ENCODE measurements at places on chromosomes 12 and 14.

GRCh38 chr14:104344818-104345620 lies 206.6 kb downstream of the KIF26A start:
- no peak for DNase-seq

DNA sequence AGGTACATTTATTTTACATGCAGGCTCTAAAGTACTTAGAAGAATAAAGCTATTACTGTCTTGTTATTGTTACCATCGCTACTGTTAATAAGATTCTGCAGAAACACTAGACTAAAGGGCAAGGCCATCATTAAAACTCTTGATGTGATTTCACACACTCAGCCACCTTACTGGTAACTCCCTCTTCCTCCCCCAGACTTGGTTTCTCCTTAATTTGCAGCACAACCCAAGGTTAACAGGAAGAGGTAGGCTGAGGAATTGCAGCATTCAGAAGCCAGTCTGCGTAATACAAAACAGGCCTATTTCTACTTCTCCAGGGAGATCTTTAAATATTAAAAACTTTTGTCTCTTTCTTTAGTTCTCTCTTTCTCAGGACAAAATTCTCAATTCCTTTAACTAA lies 210.3 kb downstream of the BTG1 start:
- no peak for DNase-seq

DNA sequence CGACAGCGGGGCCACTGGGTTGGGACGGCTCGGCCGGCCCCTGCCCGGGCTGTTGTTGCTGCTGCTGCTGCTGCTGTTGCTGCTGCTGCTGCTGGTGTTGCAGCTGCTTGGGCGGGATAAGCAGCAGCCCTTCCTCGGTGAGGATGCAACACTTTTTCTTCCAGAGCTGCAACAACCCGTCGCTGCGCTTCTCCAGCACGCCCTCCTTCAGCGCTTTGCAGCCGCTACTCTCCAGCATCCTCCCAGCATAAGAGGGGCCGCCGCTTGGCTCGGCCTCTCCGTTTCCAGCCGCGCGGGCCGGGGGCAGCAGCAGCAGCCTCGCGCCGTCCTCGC lies 529 bp downstream of the PHLDA1 start:
- no peak for DNase-seq

GRCh38 chr14:93731753-93732152 lies 56.5 kb downstream of the PRIMA1 start:
- no peak for DNase-seq

DNA sequence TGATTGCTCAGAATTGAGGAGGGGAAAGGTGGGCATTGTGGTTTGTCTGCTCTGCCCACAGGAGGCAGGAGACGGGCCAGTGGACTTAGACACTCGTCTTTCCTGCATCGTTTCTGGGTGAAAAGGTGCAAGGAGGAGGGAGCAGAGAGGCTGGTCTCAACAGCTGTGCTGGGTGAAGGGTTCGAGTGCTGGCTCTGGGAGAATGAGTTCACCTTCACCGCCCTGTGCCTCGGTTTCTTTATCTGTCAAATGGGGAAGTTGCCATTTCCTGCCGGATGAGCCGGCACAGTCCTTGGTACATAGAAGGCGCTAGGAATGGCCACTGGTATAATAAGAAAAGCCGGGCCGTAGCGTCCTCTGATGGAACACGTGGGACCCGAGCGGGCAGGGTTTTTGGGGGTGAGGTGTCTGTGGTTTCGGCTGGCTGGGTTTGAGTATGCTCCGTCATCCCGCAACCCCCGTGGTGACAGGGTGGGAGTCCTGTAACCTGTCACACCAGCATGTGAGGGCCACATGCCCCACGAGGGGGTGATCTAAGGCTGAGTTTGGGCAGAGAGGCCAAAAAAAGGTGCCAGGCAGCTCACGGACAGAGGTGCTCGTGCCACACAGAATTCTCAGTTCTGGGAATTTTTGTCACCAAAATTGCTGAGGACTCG lies 7.3 kb downstream of the BCL7A start:
- no peak for DNase-seq

GRCh38 chr14:72609205-72609916 lies 284.5 kb downstream of the DPF3 start:
- DNase-seq, result no peak

DNA sequence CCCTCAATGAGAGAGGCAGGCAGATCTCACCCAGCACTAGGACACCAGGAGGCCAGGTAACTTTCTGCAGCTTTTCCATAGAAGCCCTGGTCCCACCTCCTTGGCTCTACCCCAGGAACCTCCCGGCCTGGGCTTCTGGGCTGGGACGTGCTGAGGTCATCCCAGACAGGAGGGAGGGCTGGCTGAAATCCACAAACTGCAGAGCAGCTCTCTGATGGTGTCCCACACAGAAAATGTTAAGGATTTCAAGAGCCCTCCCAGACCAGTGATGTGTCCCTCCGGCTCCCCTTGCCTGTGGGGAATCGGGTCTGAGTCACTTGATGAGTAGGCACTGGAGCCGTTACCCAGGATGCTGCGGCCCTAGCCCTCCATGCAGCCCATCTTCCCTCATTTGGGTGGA lies 124.1 kb downstream of the ESRRB start:
- DNase-seq, result no peak

DNA sequence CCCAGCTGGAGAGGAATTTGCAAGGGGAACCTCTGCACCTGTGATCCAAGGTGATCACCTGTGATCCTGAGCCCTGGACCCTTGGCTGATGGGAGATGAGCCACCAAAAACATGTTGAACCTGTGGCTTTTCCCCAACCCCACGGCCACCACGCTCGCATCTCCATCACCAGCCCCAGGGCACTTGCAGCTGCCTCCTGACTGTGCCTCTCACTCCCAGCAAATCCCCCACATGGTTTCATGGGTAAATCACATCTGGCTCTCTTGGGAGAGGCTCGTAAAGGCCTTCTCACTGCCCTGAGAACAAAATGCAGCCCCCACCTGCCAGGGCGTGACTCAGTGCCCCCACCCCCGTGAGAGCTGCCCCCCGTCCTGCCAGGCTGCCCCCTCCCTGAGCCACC lies 76.0 kb downstream of the RFLNA start:
- no peak for DNase-seq

DNA sequence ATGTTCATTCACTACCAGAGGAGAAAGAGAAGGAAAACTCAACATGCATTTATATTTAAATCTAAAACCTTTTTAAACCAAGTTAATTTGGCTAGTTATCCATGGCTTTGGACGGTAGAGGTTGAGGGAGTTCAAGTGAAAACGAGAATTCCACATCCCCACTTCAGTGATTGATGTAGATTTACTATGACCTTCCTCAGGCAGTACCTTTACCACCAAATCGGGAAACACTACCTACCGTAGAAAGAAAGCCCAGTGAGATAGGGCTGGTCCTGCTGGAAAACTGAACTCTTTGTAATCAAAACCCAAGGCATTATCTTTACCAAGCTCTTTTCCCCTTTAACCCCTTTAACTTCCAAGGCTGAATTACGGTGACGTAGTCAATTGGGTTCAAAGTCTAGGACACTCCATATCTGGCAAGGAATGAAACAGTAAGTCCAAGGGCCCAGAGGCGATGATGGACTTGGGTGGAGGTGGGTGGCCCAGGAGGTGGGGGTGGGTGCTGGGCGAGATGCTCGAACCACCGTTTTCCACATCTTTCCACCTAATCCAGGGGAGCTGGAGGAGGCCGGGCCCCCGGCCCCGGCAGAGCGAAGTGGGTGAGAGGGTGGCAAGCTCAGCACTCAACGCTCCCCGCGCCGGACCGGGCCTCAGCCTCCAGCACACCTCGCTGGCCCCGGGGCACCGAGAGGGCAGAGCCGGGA lies 618 bp downstream of the SEC23A start:
- peak; percentile 17 for DNase-seq

- DNase-seq, result no peak
These were observed 37.9 kb upstream of the GNG2 start for GRCh38 chr14:51822499-51822898.

DNA sequence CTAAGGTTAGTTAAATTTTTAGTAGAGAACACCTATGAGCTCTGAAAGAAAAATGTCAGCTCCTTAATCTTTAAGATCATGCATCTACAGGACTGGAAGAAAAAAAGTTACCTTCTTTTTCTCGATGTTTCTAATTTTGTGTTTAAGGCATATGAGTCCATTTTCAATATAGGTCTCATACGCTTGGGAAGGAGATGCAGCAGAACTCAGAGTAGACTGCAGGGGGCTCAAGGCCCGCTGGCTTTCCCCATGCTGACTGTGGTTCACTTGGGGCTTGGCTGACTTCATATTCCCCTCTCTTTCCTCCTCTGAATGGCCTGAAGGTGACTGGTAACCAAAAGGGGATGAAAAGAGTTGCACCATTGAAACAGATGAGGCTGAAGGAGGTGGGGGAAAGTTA lies 1.5 kb downstream of the CAPRIN2 start:
- DNase-seq, result peak; percentile 49

- no peak for DNase-seq
These were observed 2.8 kb upstream of the PRKAG1 start for GRCh38 chr12:49021292-49021915.

GRCh38 chr12:55830601-55831446 lies 1.4 kb upstream of the DNAJC14 start:
- DNase-seq, result no peak

DNA sequence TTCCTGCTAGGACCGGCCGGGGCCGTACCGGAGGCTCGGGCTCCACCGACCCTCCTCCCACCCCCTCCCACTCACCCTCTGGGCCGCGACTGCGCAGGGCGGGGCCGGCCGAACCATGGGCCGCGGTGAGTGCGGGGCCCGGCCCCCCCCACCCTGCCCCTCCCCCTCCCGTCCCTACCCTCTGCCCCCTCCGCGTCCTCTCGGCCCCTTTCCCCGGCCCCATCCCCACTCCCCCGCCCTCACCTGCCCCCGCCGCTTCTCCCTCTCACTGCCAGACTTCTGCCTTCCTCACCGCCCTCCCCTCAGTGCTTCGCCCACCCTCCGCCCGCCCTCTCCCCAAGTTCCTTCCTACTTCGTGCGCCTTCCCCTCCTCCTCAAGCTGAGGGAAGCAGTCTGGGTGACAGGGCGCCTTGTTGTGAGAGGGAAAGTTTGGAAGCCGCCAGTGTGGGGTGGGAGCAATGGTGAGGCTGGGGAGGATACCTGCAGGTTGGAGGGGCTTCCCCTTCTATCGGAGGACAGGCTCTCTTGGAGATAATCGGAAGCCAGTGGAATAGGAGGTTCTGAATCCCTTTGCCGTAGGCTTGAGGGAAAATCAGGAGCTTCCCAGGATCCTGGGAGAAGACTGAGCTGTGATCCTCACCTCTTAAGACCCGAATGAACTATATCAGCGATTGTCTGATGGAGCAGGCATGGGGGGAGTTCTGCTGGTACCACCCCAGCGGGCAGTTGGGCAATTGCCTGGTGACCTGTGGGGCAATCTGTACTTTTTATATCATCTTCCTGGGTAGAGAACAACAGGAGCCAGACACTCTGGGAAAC lies 472 bp downstream of the MBD6 start:
- no peak for DNase-seq

DNA sequence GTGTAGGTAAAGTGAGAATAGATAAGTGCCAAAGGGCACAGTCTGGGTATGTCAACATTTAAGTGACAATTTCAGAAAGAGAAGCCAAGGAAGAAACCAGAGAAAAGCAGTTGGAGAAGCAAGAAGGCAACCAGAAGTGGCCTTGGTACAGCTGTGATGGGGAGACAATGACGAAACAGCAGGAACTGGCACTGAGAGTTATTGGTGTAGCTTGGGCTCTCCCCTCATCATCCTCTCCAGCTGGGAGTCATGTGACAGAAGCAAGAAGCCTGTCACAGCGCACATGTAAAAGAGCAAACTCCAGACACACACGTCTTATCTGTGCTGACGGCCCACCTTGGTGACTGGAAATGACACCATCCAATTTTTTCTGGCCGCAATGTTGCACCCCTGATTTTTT lies 203.3 kb upstream of the NUDT4 start:
- DNase-seq, result no peak
